Prostate gland (tissue), 2 donors: ENCODE measurements at places on chromosomes 7 and 10. TPM values are rescaled to one million over a fixed set of nuclear protein-coding genes. Genes with fewer than 3 reads are reported as not detected.
A peak's percentile ranks its signal among the peaks of the same experiment; 100 is the strongest.

GRCh38 chr10:10589540-10590303 is 427.9 kb upstream of the CELF2 start:
- H3K36me3 ChIP-seq: no peaks in the 10 kb centered on the region
- H3K27me3 ChIP-seq: no peaks in the 10 kb centered on the region
- H3K4me1 ChIP-seq: no peaks in the 10 kb centered on the region
- H3K27ac ChIP-seq: no peak overlapping the region

- no peak overlapping the region for H3K27ac ChIP-seq
- H3K4me1 ChIP-seq: no peaks in the 10 kb centered on the region
- H3K4me3 ChIP-seq: no peak overlapping the region
- no peaks in the 10 kb centered on the region for H3K27me3 ChIP-seq
- no peak for DNase-seq
Measured at GRCh38 chr10:57218382-57218781, 857.3 kb upstream of the ZWINT start.

DNA sequence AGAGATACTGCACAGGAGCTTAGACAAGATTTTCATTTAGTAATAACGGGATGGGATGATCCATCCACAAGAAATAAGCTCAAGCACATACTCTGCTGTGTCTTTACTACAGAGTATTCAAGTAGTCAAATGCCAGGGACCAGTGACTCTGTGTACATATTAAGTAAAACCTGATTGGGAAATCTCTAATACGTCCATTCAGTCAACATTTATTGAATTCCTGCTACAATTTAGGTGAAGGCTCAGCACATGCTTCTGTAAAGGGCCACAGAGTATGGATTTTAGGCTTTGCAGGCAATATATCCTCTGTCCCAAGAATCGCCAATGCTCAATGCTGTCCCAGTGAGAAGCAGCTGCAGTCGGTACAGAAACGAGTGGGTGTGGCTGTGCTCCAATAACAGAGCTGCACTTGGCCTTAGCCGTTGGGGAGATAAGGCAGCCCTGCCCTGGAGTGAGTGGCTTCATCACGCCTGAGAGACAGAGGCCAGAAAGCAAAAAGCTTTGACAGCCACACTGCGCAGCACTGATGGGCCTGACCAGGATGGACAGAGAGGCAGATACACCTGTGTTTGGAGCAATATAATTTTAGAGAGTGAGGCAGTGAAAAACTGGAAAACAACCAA is 186.8 kb downstream of the PARD3 start:
- no peak for DNase-seq
- H3K4me1 ChIP-seq: peaks cover 6% of the 10 kb centered on the region
- H3K27me3 ChIP-seq: no peaks in the 10 kb centered on the region
- H3K4me3 ChIP-seq: no peak overlapping the region

The RAB19 gene
- total RNA-seq: 9.3 TPM

- H3K27ac ChIP-seq: no peak overlapping the region
- H3K36me3 ChIP-seq: no peaks in the 10 kb centered on the region
- H3K27me3 ChIP-seq: no peaks in the 10 kb centered on the region
- no peak for DNase-seq
- H3K4me3 ChIP-seq: no peak overlapping the region
Measured at GRCh38 chr10:104080762-104081161, 4.9 kb downstream of the COL17A1 start.

GRCh38 chr7:142771353-142771723 is 568 bp downstream of the PRSS2 start:
- no peak for DNase-seq
- no peak overlapping the region for H3K4me3 ChIP-seq
- H3K27ac ChIP-seq: no peak overlapping the region
- H3K36me3 ChIP-seq: no peaks in the 10 kb centered on the region
- no peaks in the 10 kb centered on the region for H3K4me1 ChIP-seq
- H3K27me3 ChIP-seq: no peaks in the 10 kb centered on the region

- H3K4me1 ChIP-seq: no peaks in the 10 kb centered on the region
- no peak overlapping the region for H3K27ac ChIP-seq
- no peak overlapping the region for H3K4me3 ChIP-seq
- peak; percentile 39 for DNase-seq
Measured at GRCh38 chr10:99339077-99339476, 9.9 kb downstream of the CNNM1 start.

DNA sequence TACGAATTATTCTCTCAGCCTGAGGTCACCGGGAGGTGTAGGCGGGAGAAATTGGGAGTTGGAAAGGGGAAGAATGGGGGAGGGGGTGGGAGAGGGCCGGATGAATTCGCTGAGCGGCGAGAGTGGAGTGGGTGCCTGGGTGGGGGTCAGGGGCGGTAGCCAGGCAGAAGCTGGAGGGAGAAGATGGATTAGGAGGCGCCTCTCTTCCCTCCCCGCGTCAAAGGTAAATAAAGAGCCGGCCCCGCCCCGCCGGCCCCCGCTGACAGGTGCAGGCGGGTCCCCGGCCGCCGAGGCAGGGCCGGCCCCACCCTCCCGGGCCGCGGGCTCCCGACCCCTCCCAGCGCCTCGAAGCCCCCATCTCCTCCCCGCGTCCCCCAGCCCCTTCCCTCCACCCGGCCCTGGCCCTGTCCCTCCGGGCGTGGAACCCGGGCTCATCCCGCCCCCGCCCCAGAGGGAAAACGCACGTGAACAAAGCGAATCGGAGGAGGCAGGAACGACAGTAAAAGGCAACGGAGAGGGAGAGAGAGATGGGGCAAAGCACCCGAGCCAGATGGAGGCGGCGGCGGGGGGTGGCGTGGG is 872 bp downstream of the FAM131B start:
- H3K4me3 ChIP-seq: peak overlapping the region; percentile 47
- peaks cover 10% of the 10 kb centered on the region for H3K27me3 ChIP-seq
- no peaks in the 10 kb centered on the region for H3K4me1 ChIP-seq
- H3K27ac ChIP-seq: no peak overlapping the region
- H3K36me3 ChIP-seq: no peaks in the 10 kb centered on the region

GRCh38 chr10:83050815-83051214 is 1088.5 kb upstream of the GHITM start:
- no peak overlapping the region for H3K4me3 ChIP-seq
- no peak for DNase-seq
- H3K36me3 ChIP-seq: no peaks in the 10 kb centered on the region
- no peak overlapping the region for H3K27ac ChIP-seq
- no peaks in the 10 kb centered on the region for H3K4me1 ChIP-seq
- H3K27me3 ChIP-seq: no peaks in the 10 kb centered on the region
